ENCODE measurements at places on chromosomes 5 and 9.

DNA sequence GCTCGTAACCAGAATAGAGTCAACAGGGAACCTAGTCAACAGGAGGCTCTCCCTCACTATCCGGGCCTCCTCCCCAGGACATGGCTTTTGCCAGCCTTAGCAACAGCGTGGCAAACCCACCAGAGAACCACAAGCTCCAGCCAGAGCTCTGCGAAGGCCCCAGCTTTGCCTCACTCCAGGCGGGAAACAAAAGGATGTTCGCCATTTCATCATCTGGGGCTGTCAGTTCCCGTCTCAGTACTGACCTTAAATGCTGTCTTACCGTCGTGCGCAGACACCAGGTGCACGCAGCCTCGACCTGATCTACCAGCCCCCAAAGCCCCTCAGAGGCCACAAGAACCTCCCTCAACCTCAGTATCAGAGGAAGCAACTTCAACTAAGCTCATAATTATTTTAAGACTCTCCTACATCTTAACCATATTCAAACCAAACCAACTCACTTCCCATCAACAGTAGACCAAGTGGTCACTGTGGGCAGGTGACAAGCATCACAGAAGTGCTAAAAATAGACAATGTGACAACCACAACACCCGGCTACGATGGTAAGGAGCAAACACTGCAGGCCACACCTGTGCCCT, 71.4 kb downstream of the SEMA4D start:
- no peak for DNase-seq

- no peak for DNase-seq
Observed at GRCh38 chr9:99262949-99263418, 40.9 kb downstream of the SEC61B start.

GRCh38 chr9:76215066-76215465, 179.2 kb downstream of the RFK start:
- no peak for DNase-seq

- DNase-seq, result no peak
Observed at GRCh38 chr9:111431684-111432083, 52.5 kb downstream of the ECPAS start.

DNA sequence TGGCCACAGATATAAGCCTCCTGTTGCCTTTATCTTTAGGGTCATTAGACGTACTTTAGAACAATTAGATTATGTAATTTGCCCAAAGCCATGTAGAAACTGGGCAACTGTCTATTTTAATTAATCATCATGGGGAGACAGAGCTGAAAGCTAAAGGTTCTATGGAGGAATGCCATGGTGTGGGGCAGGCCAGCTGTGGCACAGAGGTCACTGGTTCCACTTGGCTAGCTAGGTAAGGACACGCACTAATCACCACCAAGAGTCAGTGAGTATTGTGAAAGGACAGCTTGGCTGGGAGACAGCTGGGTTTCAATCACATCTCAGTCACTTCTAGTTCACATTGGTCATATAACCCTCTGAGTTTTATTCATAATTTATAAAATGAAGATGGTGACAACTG, 81.7 kb downstream of the HMHB1 start:
- no peak for DNase-seq

- DNase-seq, result no peak
Observed at GRCh38 chr5:130964231-130965202, 200.5 kb downstream of the HINT1 start.

DNA sequence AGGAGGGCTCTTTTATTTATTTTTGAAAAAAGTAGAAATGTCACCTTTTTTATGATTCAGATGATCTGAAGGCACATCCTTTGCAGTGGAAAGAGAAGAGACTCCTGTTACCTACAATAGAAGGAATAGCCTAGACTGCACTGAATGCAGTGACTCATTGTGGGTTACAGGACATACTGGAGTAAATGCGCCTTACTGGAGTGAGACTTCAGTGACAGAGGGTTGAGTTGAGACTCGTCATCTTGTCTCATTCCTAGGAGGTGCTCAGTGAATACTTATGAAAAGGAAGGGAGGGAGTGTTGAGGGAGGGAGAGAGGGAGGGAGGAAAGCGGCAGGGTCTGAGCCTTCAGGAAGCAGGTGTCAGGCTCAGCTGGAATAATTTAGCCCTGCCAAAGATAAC, 25.2 kb downstream of the ANKRA2 start:
- DNase-seq, result no peak
